Frontal cortex (tissue), 4 donors: ENCODE measurements at places on chromosomes 7 and 10. TPM values are rescaled to one million over a fixed set of nuclear protein-coding genes. Genes with fewer than 3 reads are reported as not detected.

DNA sequence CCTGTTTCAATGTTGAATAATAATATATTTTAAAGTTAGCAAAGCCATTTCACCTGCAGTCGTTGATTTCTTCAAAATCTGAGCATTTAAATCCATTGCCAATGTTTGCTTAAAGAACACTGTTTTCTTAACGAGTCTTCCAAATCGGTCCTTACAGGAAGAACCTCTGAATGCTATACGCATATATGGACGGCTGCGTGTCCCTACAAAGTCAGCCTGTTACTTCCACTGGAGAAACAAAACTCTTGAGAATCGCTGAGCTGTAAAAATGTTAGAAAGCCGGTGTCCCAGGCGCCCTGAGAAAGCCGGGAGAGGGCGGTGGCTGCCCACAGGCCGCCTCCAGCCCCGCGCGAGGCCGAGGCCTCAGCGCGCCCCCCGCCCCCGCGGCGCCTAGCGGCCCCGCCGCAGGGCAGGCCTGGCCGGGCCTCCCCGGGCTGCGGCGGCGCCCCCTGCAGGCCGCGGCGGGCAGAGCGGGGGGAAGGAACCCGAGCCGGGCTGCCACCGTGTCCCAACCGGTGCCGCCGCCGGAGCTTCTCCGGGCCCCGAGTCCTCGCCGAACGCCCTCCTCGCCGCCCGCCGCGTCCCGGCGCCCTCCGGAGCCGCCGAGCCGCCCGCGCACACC is at the start of gene FHIP2A:
TSS of gene FHIP2A (plus strand) at position 488 of the 622 bp plus-strand sequence. CDS start 299 bp downstream, outside the sequence.
- peak; percentile 83 for DNase-seq

FRMD4A gene
- 69.7 TPM for total RNA-seq

GRCh38 chr7:51785171-51785570 is 468.6 kb upstream of the COBL start:
- DNase-seq, result no peak

DNA sequence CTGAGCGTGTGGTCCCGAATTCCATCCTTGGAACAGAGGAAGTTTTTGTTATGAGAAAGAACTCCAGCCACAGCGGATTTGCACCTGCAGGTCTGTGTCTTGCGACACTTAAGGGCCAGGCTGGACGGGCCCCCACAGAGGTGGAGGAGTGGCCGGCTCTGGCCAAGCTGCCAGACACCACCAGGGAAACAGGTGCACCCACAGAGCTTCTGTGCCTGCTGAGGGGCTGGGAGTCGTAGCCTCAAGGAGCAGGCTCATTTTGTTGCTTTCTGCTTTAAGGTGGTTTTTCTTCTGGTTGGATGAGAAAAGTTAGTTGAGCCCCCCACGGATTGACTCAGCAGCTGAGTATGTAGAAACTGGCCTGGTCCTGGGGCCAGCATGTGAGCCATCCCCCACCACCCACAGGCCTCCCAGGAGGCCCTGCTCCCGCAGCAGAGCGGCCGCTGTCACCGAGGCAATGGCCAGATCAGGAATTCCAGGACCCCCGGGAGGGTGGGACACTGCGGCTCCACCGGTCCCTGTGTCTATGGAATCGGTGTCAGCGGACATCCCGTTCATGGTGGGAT is 41.9 kb downstream of the NKX6-2 start:
- DNase-seq, result no peak

DNA sequence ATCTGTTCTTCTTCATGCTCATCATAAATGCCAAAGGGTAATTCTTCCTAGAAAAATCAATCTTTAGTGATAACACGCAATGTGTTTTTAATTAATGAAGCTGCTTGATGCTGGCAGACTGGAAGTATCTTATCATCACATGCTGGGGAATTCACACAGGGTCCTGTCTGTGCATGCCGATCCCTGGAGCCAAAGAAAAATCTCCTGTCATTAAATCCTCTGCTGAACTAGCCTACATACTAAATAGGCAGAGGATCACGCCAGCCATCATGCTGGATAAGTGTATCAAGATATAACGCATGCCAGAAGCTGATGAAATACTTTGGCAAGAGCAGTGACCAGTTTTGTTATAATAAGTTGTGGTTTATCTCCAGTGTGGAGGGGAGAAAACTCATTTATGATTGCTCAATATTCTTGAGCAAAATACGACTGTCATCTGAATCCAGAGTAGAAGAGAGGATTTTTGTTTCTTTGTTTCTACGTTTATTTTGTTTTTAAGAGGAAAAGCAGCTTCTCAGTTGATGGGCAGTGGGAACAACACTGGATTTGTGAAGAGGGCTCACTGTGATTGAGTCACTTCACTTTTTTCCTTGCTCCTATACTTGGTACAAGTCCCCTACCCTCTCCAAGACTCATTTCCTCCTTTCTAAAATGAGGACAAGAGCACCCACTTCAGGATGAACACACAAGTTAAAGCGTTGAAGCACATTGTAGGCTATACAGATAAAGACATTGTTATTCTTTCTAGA is 649.1 kb downstream of the TNS3 start:
- no peak for DNase-seq

CCDC6 gene
- 29.8 TPM for total RNA-seq

DNA sequence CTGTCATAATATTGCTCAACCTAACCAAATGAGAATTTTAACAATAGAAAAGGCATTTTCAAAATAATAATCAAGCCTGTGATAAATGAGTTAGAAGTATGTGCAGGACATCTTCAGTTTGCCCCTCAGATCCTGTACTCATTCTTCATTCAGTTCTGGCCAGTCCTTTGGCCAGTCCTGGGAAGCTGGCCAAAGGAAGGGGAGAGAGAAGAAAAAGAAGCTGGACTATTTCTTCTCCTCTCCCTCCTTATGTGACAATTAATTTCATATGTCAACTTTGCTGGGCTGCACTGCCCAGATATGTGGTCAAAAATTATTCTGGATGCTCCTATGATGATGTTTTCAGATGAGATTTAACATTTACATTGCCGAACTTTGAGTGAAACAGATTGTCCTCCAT is 31.6 kb upstream of the ITGB8 start:
- no peak for DNase-seq

DNA sequence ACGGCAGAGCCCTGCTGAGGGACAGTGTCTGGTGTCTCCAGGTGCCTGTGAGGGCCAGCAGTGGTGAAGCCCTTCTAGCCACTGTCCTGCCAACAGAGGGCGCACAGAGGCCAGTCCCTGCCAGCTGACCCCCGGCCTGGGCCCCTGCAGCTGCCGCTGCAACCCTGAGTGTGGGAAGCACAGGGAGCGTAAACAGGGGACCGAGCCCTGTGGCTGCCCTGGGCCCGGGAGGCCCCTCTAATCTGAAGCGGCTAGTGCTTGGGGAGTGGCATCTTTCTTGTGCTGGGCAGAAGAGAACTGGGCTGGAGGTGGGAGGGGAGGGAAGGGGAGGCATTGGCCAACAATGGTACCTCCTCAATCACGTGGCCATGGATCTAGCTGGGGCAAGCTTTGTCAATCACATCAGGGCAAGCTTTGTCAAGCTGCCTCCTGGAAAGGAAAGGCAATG is 34.6 kb downstream of the TRIM8 start:
- DNase-seq, result no peak

EIF5AL1 gene
- under 0.01 TPM for total RNA-seq

DNA sequence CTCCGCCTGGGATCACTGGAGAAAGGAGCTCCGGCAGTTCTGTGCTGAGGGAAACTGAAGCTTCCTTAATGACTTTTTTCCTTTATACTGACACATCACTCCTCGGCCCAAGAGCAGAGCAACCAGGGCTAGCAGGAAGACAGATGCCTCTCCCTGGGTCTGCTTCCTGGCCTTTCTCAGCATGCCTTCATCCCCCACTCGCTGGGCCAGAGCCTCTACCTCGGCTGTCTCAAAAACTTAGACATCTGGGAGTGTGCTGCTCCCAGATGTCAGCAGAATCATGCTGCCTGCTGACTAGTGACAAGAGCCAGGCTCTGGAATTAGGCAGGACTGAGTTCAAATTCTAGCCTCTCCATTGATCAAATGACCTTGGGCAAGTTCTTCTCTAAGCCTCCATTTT is 24.4 kb upstream of the LRRC4 start:
- no peak for DNase-seq

GRCh38 chr10:62625484-62625883 is 179.0 kb upstream of the ADO start:
- no peak for DNase-seq

GRCh38 chr7:22874904-22875303 is 52.3 kb upstream of the TOMM7 start:
- no peak for DNase-seq

- DNase-seq, result no peak
Measured at GRCh38 chr7:158592541-158592940, 4.9 kb upstream of the PTPRN2 start.

DNA sequence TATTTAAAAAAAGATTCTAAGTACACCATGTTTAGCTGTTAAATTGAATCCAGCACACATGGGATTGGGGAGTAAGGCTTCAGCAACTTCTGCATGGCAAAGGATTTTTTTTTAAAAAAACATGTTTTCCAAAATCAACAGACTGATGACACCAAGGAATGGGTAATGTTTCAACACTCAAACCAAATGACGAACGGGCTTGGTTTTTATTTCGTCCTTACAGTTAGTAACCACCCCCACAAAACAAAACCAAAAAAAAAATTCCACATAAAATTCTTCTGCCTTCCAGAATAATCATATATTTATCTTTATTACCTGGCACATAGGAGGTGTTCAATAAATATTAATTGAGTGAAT is 45.7 kb downstream of the ICA1 start:
- DNase-seq, result no peak

DNA sequence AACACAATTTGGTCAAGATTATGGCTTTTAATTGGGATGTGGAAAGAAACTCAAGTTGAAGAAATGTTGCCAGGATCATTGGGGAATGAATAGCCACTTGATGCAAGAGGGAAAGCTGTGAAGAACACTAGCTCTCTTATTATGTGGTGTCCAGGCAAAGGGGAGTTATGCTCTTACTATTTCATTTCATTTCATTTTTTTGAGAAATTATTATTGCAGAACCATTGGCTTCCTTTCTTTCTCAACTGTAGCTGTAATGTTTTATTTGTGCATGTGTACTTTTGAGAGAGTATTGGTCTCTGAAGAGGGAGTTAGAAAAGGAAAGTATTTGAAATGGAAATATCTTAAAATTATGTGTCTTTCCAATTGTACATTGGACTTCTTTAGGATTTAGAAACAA is 312.6 kb upstream of the BMPER start:
- DNase-seq, result no peak

DNA sequence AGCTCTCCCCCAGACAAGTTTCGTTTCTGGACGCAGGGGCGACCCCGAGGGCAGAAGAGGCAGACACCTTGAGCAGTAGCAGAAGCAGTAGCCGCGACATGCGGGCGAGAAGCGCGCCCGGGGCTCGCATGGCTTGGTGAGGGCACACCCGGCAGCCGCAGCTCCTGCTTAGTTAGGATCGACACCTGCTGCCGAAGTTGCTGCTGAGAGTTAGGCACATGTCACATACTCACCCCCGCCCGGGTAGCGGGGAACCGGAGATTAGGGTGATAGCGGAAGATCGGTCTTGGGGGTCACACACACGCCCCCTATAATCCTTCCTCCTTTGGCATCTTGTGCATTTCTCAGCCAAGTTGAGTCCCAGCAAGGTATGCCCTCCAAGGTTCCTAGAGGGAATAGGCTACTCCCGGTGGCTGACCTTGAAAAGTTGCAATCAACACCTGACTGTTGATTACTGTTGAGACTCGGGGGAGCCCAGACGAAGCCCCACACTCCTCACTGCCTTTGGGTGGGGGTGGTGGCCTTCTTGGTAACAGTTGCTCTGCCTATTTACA is 668 bp downstream of the GPR37 start:
- DNase-seq, result peak; percentile 42

- no peak for DNase-seq
Measured at GRCh38 chr10:33304423-33305225, 29.8 kb downstream of the NRP1 start.

GRCh38 chr10:7444551-7445121 is 33.8 kb upstream of the SFMBT2 start:
- DNase-seq, result peak; percentile 16

- no peak for DNase-seq
Measured at GRCh38 chr10:3754727-3755439, 30.1 kb downstream of the KLF6 start.

LIPF gene
- total RNA-seq, result not detected

DNA sequence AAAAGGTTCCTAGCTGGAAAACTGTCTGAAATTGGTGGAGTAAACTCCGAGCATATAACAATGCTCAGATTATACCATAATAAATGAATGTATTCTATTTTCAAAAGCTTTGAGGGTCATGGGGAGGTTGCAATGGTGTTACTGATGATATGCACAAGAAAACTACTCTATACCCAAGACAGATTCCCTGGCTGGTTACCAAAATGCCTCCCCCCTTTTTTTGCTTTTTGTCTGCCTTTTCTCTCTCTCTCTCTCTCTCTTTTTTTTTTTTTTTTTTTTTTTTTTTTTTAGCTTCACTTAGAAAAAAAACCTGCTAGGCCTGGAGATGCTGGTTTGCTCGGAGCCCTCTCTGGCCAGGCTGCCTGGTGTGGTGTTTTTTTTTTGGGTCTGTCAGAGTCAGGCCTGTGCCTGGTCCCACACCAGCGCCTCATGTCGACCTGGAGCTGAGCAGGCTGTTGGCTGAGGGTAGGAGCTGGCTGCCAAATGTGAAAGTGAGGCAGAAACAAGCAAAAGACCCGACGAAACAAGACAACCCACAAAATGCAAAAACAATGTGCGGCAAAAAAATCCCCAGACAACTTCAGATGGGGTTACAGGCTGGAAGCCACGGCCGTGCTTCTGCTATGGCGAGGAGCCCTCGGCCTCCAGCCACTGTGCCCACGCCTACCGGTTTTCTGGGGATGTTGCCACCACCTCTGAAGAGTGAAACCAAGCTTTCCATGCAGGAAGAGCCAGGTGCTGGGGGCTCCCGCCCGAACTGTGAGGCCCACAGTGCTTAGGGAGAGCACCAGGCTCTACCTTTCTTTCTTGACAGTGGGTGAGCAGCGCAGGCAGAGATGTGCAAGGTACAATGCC is 59.9 kb upstream of the EFCAB10 start:
- no peak for DNase-seq

GRCh38 chr7:150823043-150823442 is 22.5 kb downstream of the TMEM176A start:
- no peak for DNase-seq

DNA sequence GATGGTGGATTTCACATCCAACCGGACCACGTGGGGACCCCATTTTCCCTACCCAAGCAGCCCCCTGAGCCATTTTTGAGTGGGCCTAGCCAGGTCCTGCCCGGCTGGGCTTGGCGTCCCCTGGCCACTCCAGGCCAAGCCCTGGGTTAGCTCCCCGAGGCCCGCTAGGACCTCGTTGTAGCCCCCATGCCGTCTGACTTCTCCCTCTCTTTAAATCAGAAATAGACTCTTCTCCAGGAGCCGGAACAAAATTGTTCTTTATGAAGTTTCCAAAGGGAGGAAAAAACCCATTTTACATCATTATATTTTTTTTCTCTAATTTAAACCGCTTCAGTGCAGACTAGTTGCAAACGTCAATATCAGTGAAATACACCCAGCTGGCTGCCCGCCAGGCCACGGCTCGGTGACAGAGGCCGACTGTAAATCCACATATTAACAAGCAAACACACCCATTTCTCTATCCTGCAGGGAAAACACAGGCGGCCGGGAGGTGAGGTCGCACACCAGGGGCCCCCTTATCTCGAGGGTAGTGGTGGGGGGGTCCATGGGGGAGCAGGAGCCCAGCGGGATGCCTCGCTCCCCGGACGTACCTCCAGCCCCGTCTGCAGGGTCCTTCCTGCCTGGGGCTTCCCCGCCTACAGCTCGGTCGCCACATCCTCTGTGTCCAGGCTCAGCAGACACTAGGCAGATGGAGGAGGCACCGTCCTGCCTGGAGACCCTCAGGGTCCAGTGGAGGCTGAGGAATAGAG is 72.7 kb downstream of the ELFN1 start:
- no peak for DNase-seq

GRCh38 chr10:69726850-69727249 is 74.9 kb upstream of the COL13A1 start:
- no peak for DNase-seq
